ENCODE measurements at places on chromosomes 1 and 21.

- no peak for DNase-seq
Measured at GRCh38 chr1:9842781-9843575, 19.2 kb upstream of the CLSTN1 start.

DNA sequence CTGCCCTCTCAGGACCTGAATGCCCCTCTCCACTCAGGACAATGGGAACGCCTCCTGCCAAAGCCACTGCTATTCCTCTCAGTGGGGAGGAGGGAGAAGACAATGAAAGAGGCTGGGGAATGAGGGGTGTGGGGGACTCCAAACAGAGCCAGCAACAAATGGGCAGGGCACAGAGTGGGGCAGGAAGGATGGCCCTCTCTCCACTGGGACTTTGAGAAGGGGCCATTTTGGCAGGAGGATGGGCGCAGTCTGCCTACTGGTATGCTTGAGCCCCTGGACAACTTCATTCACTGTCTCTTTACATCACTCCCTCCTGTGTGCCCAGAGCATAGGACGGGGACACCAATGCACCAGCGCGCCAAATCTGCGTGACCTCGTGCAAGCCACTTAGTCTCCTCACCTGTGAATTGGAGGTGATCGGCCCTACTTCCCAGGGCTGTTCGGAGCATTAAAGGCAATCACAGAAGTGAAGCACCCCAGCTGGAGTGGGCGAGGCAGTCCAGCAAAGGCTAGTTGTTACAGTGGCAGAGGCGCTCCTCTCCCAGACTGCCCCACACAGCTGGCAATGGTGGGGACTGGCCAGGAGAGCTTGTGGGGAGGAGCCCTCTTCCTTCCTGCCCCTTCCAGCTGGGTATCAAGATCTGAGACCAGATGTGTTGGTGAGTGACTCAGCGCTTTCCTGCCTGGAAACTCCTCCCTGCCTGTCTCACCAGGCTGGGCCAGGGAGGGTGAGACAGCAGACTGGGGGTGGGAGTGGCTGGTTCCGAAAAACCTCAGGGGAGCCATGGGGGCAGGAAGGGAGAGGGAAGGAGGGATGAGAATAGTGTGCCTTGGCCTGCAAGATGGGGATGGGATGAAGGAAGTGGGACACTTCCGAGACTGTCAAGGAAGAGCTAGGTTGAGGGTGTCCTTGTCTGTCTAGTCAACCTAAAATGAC, 22.4 kb upstream of the SYNC start:
- peak; percentile 80 for DNase-seq

- DNase-seq, result no peak
Measured at GRCh38 chr21:23811805-23812204, 1795.5 kb downstream of the MRPL39 start.

DNA sequence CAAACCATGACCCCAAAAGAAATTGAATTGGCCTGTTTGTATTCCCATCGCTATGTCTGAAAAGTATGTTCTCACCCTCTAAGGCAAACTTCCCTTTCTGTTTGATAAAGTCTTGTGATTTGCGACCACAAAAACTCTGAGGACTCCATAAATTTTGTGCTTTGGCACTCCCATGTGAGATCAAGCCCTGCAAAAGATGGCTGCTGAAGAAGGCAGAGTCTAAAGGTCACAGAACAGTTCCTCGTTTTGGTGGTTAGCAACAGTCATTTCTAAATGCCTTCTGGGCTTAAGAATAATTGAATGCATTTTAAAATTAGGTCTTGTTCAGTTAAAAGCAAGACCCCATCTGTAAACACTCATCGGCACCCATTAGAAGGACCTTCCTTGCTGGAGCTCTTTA, 441.6 kb downstream of the OMA1 start:
- no peak for DNase-seq

DNA sequence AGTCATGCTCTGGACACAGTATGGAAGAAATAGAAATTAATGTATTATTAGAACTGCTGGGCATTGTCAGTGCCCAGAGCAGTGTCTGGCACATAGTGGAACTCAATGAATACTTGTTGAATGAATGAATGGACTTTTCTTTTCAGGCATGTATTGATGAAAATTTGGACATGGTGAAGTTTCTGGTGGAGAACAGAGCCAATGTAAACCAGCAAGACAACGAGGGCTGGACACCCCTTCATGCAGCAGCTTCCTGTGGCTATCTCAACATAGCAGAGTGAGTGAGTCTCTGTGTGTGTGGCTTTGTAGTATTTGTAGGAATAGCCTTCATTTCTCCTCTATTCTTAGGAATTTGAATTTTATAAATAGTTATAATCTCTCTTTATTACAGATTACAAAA, 68.1 kb downstream of the PPP1R12B start:
- no peak for DNase-seq
